ENCODE measurements at places on chromosomes 12 and 14.

DNA sequence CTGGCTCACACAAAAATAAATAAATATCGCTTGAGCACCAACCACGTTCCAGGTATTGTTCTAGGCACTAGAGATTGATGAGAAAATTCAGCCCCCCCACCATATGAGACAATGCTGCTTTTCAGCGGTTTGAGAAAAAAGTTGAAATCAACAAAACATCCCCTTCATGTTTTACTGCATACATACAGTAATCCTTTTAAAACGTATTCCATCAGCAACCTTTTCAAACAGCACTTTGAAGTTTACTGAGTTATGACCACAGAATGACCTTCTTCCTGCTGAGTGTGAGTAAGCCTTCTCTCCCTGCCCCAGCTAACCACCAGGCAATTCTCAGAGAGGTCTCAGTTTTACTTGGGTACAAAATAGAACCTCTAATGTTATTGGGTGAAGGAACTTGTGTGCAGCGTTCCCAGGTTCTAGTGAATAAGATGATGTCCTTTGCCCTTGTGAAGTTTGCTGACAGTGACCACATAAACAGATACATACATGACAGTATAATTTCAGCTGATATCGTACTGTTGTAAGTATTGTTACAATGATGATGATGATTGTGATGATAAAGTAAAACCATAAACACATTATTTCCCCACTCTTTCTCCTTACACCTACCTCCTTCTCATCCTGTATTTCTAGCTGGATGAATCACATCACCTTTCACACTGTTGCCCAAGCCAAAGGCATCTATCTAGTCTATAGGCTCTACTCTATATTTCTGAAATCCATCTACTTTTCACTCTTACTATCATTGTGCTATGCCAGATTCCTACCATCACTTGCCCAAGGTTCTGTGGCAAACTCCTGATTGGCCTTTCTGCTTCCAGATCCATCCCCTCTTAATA lies 124.4 kb upstream of the KRR1 start:
- peak; percentile 46 for DNase-seq

DNA sequence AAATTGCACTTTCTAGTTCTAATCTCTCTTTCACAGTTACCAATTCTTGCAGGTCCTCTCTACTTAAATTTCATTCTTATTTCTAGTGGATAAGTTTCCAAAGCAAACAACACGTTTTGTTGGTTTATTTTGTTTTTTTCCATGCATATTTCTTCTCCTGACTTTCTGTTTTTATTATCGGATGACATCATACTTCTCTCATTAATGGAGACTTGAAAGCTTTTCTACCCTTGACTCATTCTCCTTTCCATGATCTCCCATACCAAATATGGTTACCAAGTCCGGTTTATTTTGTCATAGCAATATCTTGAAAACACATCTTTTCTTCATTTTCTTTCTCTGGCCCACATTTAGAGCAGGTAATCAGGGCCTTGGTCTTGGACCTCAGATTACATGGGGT lies 796.5 kb downstream of the GALC start:
- no peak for DNase-seq

GRCh38 chr12:52320784-52321400 lies at the start of gene KRT83:
Gene KRT83, minus strand, starts transcription at chr12:52321398. Its CDS starts 63 bp downstream, at chr12:52321335.
- no peak for DNase-seq

GRCh38 chr12:104357421-104357952 lies 53.9 kb downstream of the EID3 start:
- DNase-seq = no peak

DNA sequence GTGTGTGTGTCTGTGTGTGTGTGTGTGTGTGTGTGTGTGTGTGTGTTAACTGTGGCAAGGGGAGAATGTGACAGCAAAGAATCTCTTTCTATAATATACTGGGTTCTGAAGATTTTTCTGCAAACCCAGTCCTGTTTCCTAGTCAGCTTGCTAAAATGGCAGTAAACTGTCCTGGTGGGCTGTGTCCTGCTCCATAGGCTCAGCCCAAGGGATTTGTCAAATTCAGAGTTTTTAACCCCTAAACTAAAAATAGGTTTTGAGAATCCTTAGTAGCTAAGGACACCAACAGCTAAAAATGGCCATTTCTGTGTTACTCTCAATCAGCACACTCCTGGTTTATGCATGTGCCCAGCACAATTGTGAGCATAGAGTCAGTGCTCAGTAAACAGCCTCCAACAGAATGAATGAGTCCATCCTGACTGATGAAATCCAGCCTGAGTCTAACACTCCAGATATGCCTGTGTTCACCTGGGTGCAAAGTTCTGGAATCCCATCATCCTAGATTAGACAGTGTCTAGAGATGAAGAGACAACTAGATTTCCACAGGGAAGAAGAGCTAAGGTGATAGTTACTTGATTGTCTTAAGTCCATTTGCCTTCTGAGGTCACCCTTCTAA lies 192.6 kb downstream of the TTC6 start:
- no peak for DNase-seq

- no peak for DNase-seq
Measured at GRCh38 chr12:84601483-84601882, 311.1 kb downstream of the SLC6A15 start.

DNA sequence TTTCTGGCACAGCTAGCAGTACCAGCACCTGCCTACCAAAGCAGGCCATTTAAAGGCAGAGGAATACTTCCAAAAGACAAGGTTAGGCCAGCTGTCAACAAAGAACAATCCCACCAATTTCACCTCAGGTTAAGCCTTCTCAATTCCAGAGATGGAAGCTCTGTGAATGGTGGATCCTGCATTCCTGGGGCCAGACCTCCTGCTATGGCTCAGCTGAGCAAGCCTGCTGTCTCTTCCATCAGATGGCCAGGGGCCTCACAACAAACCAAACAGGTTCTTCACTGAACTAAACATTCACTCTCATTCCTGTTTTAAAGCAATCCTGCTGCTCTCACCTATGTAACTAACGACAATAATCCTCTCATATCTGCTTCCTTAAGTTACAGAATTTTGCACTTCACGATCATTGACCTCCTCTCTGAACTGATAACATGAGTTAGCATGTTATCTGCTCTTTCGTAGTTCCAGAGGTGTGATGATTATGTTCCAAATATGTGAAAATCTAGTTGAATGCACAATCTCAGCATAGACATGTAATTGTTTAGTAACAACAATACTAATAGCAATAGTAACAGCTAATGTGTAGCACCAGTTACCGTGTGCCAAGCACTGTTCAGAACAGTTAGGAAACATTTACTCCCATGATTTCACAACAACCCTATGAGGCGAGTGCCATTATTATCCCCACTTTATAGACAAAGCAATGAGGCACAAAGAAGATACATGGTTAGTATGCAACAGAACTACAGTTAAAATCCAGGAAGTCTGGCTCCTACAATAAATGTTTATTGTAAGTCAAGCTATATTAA lies 73.2 kb downstream of the SLC2A13 start:
- DNase-seq = no peak

DNA sequence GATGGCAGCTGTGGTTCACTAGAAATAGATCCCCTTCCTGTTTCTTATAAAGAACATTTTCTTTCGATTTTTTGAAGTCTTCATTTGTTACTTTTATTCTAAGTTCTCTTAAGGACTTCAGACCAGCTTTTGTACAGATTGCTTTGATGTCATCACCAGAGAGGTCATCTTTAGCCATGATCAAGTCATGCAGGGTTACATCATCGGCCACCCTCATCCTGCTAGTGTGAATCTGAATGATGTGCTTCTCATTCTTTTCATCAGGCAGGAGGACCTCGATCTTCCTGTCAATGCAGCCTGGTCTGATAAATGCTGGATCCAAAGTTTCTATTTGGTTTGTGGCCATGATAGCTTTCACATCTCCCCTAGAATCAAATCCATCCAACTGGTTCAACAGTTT lies 706.7 kb downstream of the RERGL start:
- DNase-seq = no peak

DNA sequence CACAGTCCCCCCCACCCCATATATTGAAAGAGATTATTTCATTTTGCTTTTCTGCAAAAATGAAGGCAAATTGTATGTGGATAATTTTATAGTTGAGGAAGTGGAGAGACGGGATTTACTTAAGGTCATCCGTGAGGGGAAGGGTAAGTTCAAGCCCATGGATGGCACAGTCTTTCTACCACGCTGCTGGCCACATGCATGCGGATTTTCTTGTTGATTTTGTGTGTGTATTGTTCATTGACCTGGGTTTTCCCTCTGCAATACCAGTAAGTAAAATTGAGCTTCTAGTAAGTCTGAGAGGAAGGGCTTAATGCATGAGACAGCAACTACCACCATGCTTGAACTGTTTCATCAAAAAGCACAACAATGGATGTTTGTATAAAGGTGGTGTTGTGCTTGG lies 35.1 kb downstream of the ACACB start:
- DNase-seq = no peak

- no peak for DNase-seq
Measured at GRCh38 chr14:100304825-100305323, 1.4 kb downstream of the SLC25A29 start.

DNA sequence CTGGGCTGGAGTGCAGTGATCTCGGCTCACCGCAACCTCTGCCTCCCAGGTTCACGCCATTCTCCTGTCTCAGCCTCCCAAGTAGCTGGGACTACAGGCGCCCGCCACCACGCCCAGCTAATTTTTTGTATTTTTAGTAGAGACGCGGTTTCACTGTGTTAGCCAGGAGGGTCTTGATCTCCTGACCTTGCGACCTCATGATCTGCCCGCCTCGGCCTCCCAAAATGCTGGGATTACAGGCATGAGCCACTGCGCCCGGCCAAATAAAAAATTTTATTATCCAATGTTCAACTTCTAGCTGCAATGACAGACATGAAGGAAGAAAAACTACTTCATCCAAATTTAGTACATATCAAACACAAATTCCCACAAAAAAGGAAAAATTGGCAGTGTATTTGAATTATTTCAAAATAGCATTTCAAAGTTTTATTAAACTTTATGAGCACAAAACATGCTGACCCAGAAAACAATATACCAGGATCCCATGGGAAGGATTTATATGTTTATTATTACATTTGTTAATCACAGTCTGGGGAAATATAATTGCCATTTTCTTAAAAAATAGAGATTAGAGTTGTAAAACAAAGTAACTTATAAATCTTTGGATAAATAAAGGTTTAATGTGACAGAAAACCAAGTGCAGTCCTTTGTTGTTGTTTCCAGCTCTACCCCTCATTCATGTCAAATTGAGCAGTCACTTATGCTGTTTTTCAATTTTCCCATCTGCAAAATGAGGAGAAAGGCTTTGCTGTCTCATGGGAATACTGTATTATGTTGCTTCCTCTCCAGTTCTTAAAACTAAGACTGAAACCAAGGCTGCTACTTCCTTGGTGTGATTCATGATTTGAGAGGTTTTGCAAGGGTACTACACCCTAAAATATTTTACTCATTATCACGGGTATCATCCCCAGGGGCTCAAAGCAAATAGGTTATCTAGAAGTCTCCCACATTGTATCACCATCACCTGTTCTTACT lies 155.2 kb upstream of the AVPR1A start:
- peak; percentile 8 for DNase-seq

- peak; percentile 79 for DNase-seq
Measured at GRCh38 chr12:52073531-52074381, 4.0 kb downstream of the ATG101 start.

- no peak for DNase-seq
Measured at GRCh38 chr12:16070113-16070512, 159.0 kb downstream of the DERA start.

DNA sequence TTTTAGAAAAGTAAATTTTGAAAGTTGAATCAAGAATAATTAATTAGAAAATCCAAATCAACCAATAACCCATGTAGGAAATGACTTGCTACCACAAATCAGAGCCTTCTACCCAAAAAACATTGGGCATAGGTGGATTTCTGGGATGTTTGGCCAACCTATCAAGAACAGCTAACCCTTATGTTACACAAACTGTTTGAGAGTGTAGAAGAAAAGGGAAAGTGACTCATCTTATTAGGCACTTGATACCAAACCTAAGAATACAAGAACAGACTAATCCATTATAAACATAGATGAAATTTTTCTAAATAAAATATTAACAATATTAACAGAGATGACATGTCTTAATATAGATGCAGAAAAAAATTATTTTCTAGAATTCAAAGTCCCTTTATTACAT lies 260.4 kb downstream of the ZFP36L1 start:
- DNase-seq = no peak

- peak; percentile 20 for DNase-seq
Measured at GRCh38 chr12:89351489-89352241, 636 bp downstream of the DUSP6 start.

DNA sequence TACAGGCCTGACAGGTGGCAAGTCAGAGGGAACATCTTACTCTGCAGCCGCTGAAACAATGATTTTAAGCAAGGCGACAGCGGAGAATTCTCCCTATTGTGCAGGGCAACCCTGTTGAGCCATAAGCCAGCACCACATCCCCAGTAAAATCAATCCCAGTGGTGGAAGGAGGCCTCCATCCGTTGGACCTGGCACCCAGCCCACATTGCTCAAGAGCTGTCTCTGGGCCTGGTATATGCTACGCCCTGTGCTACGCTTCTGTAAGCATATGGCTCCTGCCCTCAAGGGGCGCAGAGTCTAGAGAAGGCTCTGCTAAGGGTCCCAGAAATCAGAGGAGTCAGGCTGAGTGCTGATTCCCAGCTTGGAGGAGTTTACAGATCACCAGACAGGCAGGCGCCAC lies 265.5 kb downstream of the CACNA1C start:
- no peak for DNase-seq

DNA sequence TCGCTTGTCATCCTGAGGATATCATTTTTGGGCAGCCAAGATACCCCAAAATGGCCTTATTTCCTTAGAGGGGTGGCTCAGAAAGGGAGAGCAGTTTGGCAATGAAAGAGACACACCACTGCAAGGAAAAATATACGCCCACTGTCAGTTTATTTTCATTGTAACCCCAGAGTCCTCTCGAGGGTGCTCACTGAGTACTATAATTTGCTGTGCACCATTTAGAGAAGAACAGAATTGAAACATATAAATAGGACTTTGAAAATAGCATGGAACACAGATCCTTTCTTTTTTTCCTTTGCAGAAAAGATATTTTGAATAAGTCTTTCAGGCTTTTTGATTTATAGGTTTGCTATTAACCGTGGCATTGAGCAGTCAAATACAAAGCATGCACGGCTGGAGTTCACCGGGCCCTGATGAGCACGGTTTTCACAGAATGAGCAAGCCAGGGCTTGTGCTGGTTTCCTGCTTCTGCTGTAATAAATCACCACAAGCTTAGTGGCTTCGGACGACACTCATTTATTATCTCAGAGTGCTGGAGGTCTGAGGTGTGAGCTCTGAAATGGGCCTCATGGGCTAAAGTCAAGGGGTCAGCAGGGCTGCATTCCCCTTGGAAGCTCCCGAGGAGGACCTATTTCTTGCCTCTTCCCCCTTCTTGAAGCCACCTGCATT lies 152.3 kb downstream of the ZNF664 start:
- DNase-seq = peak; percentile 86

GRCh38 chr14:53381895-53382294 lies 228.8 kb upstream of the DDHD1 start:
- no peak for DNase-seq

DNA sequence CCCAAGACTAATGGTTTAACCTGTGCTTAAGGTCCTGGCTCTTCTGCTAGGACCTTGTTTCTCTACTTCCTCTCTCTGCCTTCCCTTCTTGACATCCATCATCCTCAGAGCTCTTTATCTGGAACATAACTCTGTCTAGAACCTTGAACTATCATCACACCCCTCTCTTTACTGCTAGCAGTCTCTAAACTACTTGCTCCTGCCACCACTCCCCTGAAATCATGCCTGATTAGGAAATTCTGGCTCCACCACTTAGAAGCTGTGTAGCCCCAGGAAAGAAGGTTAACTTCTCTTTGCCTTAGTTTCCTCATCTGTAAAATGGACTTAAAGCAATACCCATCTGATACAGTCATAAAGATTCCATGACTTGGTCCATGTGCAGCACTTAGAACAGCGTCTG lies 9.1 kb downstream of the SLC38A1 start:
- DNase-seq = no peak
